HFFc6 (cell line): ENCODE measurements at places on chromosomes 12 and 14. TPM values are rescaled to one million over a fixed set of nuclear protein-coding genes. Genes with fewer than 3 reads are reported as not detected.
A peak's percentile ranks its signal among the peaks of the same experiment; 100 is the strongest.

DNA sequence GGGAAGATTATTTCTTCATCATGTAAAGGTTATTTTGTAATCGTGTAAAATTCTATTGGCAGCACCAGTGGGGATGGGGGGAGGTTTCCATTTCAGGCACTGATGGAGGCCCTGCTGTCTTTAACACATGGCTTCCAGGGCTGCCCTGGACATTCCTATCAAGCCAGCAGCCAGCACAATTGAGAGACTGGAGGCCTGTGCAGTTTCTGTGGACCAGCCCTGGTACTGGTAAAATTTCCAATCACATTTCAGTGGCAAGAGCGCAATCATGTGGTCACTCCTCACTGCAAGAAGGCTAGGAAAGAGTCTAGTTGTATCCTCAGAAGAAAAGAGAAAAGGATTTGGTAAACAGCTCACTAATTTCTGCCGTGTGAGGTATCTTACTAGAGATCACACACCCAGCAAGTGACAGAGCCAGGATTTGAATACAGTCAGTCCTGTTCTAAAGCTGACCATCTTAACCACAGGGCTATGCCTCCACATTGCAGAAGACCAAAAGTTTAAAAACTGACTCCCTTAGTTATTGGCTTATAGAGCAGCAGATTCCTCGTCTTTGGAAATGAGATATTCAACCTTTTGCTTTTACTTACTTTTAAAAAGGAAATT is 179.4 kb upstream of the ARHGAP5 start:
- DNase-seq, result no peak
- no peak overlapping the region for H3K4me3 ChIP-seq
- peaks cover 35% of the 10 kb centered on the region for H3K4me1 ChIP-seq
- H3K27me3 ChIP-seq, result no peaks in the 10 kb centered on the region

DNA sequence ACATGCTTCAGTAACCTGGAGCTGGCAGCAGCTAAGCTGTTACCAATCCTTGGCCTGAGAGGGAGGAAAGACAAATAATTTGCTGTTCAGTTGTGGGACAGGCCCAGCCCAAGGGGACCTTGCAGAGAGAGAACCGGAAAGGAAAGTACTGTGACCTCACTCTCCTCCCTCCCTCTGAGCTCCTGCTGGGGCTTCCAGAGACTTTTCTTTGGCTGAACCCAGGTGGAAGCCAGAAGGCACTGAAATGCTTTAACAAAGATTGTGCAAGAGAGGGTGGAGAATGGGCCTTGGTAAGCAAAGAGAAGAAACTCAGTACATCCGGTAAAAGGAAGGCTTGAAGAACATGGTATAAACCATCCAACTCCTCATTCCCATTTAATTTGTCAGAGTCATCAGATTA is 457.1 kb downstream of the GLT1D1 start:
- no peak overlapping the region for H3K4me3 ChIP-seq
- no peak overlapping the region for H3K27ac ChIP-seq
- no peaks in the 10 kb centered on the region for H3K4me1 ChIP-seq

Gene FAIM2
- 0.34 to 0.92 TPM (median 0.60 TPM) in 3 replicates for total RNA-seq

Gene GZMB
- total RNA-seq, result not detected in 3 replicates

DNA sequence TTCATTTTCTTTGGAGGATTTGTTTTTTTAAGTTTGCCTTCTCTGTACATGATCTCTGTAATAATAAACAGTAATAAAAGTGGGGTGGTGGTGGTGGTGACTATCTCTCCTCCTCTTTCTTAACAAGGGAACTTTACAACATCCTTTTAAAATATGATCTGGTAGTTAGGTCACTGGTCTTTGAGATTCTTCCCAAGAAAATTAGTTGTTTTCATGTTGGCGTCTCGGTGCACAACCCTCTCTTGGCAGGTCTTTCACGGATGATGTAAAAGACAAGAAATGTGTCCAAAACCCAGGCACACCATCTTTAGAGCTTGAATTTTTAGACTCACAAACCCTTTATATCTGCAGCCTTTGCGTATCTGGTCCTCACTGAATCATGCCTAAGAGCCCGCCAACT is 488.5 kb upstream of the TBX3 start:
- H3K4me3 ChIP-seq, result no peak overlapping the region; the same call in 1 of the 2 replicates
- peak; percentile 85 for DNase-seq
- peaks cover 3% of the 10 kb centered on the region; the same call in 1 of the 2 replicates for H3K27me3 ChIP-seq
- peaks cover 13% of the 10 kb centered on the region for H3K36me3 ChIP-seq
- peaks cover 38% of the 10 kb centered on the region for H3K4me1 ChIP-seq
